RPMI7951 (cell line): ENCODE measurements at places on chromosomes 5 and 9.
A peak's percentile ranks its signal among the peaks of the same experiment; 100 is the strongest.

- DNase-seq, result no peak
Observed at GRCh38 chr5:61931236-61931635, 374.8 kb upstream of the KIF2A start.

DNA sequence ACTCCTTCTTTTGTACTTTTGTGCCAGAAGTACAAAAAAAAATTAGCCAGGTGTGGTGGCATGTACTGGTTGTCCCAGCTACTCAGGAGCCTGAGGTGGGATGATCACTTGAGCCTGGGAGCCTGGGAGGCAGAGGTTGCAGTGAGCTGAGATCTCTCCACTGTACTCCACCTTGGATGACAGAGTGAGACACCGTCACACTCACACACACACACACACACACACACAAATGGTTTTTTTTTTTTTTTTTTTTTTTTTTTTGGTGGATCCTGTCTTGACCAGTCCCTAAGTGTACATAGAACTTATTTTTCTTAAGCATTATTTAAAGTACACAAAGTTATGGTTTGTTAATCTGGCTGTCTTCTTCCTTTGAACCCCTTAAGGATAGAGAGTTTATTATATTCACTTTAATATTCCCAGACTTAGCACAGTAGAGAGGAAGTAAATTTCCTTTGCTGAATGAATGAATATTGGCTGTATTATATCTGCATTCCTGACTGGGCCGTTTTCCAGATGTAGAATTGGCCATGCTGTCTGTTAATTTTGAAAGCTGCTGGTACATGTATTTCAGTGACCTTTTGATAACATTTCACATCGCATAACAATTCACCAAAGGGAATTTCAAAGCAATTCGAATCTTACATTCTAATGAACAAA is 429.0 kb upstream of the ZNF608 start:
- DNase-seq, result no peak

DNA sequence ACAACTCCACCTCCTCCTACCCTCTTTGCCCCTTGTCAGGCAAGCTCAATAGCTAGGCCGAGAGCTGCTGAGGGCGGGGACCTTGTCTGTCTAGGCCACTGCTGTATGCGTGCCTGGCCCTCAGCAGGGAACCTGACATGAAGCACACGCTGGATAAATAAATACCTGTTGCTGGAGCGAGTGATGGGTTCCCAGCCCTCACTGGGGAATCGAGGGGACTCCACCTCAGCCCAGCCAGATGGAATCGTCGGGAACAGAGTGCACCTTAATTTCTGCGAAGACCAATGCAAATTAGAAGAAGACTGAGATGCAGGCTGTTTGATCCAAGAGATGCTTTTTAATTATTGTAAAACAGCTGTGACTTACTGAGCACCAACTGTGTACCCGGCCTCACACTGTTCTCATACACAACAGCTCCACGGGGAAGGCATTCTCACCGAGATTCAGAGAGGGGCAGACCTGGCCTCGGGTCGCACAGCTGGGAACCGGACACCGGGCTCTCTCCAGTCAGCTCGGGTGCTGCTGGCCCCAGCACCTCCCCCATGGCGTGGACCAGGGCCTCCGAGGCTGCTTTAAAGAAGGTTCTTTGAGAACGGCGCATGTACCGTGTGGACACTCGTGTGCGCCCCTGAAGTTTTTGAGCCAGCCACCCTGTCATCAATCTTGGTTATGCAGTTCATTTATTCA is 109.7 kb upstream of the IER5L start:
- DNase-seq, result no peak

DNA sequence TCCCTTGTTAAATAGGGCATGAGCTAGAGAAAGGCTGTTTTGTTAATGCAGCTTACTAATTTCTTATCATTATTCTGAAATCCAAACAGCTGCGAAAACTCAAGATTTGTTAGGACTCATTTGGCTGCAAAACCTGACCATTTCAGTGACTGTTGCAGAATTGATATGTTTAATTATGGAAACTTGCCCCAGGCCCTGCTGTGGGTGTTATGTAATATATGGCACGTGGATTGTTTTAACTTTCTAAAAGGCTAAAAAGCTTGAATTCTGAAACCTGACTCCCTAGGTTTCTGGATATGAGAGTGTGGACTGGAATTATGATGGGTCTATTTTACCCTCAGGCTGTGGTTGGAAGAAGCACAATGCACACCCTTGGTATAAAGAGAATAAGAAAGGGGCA is 4.4 kb downstream of the IL9 start:
- peak; percentile 21 for DNase-seq

GRCh38 chr9:91420501-91421127 is 3.0 kb downstream of the NFIL3 start:
- no peak for DNase-seq

DNA sequence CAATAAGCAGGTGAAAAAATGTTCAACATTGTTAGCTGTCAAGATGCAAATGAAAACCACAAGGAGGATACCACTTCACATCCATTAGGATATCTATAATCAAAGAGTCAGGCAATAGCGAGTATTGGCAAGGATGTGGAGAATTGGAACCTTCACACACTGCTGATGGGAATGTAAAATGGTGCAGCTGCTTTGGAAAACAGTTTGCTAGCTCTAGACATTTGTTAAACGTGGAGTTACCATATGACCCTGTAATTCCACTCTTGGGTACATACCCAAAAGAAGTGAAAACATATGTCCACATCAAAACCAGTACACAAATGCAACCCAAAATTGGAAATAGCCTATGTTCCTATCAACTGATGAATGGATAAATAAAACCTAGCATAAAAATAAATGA is 37.4 kb downstream of the SCAMP1 start:
- DNase-seq, result no peak

DNA sequence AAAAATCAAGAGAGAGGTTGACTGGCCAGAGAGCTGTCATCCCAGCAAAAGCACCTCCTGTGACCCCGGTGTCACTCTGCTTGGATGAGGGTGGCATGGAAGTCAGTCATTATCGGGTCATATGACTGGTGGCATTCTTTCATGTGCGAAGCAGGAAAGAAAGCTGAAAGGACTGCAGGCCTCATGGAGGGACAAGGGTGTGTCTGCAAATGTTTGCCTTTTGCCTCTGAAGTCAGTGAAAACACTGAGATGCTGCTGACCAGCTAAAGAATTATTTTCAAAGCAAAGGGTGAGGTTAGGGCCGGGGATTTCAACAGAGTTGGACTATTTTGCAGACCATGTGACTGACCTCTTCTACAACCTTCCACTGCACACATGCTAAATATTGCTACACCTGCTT is 298.3 kb downstream of the CSNK1G3 start:
- no peak for DNase-seq

DNA sequence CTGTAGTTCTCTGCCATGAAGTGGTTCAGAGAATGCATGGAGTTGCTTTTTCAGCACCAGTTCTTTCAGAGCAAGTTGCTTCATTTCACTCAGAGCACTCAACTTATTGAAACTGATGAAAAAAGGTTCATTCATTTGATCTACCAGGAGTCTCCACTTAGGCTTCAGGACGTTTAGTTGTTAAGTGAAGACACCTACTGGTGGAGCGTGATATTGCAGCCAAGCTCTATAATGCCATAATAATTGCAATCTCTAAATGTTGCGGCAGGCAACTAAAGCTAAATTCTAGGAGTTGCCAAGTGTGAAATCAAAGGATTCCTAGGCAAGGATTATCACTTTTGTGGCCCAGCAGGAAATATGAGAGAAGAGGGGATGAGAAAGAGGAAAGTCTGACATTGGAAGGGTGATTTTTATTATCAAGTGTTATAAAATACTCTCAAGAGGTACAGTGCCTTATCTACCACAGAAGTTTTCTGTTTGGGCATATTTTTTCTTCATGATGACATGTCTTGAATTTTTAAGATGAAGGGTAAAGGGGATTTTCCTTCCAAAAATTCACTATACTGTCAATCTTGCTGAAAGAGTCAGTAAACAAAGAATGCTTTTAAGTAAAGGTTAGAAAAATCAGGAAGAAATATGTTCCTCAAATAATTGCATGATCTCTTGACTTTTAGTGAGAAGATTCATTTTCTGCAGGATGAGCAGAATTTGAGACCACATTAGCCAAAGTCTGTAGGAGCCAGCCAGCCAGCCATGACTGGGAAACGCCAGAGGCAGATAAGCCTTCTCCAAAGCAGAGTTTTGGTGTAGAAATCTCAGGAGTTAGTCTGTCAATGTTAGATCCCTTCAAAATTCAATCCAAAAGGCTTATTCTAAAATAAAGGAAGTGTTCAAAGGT is 83.4 kb downstream of the SH3PXD2B start:
- peak; percentile 46 for DNase-seq

DNA sequence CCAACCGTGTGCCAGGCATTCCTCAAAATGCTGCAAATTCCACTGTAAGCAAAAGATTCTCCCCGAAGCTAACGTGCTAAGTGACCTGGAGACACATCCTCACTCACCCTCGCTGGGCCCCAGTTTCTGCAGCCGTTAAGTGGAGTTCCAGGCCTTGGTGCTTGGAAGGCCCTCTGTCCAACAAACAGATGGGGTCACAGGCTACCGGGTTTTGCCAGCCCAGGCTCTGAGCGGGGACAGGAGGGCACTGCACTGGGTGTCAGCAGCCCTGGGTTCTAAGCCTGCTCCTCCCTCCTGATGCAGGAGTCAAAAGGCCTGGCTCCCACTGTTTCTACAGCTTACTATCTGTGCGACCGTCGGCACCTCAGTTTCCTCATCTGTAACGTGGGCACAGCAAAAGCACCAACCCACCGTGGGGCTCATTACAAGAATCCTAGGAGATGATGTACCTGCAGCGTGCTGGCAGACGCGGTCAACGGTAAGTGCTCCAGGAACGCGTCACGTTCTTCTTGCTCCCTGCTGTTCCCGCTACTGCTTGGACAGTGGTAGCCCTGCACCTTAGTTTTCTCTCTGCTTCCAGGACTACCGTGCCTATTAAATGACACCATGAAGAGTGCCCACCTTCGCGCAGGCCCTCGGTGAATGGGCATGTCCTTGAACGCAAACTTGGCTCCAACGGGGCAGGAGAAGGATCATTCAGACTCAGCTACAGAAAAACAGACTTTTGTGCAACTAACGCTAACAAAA is 84.8 kb downstream of the ADAMTS2 start:
- DNase-seq, result no peak

DNA sequence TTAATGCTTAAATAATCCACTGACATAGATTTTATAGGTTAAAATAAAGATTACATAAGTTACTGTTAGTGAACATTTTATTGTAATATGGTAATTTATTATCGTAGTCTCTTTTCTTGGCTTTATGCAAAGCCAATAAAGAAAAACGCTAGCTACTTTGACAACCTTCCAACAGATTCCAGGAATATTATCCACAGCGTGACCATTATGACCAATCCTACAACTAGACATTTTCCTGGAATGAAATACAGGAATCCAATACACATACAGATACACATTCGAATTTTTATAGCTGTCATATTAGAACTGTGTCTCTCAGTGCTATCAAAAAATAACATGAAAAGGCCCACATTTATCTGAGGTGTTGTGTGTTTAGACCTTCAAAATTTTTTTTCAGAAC is 13.1 kb downstream of the RPS23 start:
- no peak for DNase-seq

DNA sequence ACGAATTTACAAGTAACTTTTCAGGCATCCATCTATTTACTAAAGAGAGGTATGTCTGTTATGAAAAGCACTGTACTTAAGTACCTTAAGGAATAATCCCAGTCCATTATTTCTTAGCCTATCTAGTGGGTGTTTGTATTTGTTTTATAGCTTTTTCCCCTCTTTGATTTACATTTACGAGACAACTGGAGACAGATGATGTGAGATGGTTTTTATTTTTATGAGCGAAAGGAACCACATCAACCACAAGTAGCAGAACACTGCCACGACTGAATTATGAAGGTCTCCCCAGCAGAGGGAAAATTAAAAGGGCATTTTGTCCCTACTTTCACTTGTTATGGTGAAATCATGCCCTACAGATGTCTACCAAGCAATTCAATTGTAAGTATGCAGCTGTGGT is 357.8 kb downstream of the NFIB start:
- DNase-seq, result peak; percentile 29

DNA sequence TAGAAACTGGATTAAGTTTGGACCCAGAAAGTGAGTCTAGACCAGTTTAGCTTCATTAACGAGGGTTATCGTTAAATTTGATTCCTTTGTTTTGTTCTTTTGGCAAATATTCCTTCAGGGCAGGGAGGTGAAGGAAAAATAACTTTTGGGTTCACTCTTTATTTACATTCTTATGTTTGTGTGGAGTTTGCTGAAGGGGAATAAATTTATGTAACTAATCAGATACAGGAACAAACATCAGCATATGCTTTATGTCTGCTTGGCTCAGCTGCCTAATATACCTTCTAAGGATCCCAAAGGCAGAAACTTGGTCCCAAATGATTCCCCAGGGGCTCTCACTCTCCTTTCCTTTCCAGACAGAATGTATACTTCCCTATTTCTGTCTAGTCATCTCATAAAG is 132.4 kb downstream of the MCTP1 start:
- DNase-seq, result no peak

DNA sequence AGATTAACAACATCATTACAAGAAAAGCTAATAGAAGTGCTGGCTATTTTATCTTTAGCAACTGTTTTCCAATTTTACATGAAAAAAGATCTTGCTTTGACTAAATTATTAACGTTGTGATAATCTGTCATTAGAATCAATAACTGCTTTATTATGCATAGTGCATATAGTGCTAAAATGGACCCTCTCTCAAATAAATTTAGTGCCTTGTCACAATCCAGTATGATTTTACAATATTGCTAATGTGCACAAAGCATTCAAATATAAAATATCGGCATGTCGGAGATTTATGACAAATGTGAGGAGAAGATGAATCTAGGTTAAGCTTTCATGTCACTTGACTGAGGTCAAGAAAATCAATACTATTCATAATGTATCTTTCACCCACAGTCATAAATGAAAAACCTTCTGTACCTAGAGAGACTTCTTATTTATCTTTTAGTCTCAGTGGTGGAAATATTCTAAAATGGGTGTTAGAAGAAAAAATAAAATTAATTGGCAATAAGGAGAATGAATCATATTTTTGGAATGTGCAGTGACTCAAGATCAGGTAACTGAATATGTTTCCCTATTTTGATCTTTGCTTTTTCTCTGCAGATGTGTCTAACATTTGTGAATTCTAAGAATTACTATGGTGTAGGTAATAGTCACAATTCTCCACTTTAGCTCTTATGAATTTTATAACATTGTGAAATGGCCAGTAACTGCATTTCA is 672.9 kb upstream of the GRAMD2B start:
- no peak for DNase-seq
